Vagina (tissue), 2 donors: ENCODE measurements at places on chromosomes 3 and 15. TPM values are rescaled to one million over a fixed set of nuclear protein-coding genes. Genes with fewer than 3 reads are reported as not detected.

- no peaks in the 10 kb centered on the region for H3K4me1 ChIP-seq
- no peak overlapping the region for H3K4me3 ChIP-seq
- H3K27me3 ChIP-seq: no peaks in the 10 kb centered on the region
- no peak overlapping the region for H3K27ac ChIP-seq
- no peak for DNase-seq
- no peaks in the 10 kb centered on the region for H3K36me3 ChIP-seq
Observed at GRCh38 chr3:16871915-16872842, 12.6 kb upstream of the PLCL2 start.

The CELSR3 gene
- 2.2 TPM for total RNA-seq

- peak within 1 kb of the TSS; percentile 52 for H3K4me3 ChIP-seq
- no peaks in the 10 kb centered on the region for H3K27me3 ChIP-seq
- H3K27ac ChIP-seq: peak within 1 kb of the TSS; percentile 92
- H3K4me1 ChIP-seq: peaks cover 15% of the 10 kb centered on the region
- DNase-seq: peak; percentile 98
Observed at GRCh38 chr3:43621656-43622432, at the start of gene ANO10. TSS of gene ANO10 (minus strand) at chr3:43622011. CDS start at chr3:43605852, 16,159 bp downstream.

- no peak overlapping the region for H3K27ac ChIP-seq
Observed at GRCh38 chr3:159739166-159739565, 249.5 kb upstream of the IL12A start.

DNA sequence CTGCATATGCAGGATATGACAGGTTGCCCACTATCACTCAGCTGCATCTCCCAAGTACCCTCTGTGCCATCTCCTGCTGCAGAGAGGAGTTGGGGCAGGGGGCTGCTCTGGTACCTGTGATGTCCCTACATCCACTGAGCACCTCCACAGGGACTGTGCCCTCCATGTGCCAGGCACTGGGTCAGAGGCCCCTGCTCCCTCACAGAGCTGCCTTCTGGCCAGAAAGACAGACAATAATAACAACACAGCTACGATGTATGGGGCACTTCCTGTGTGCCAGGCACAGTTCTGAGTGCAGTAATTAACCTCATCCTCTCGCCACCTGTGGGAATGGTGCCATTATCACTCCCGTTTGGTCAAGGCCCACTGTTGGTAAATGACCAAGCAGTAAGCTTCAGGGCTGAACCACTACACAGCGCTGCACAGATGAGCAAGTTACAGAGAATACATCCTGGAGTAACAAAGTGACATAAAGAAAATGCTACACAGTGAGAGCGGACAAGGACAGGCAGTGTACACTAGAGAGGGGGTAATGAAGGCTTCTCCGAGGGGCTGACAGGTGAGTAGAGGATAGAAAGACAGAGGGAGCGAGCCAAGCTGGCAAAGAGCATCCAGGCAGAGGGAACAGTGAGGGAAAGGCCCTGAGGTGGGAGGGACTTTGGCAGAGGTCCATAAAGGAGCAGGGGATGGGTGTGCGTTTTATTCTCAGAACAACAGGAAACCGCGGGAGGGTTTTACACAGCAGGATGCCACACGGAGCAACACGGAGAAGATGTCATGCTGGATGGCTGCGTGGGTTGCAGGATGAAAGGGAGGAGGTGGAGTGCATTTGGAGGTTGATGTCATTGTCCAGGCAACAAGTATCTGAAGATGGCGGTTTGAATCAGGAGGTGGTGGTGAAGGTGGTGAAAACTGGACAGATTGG lies 13.6 kb downstream of the WNT7A start:
- no peak for DNase-seq
- no peak overlapping the region for H3K27ac ChIP-seq
- H3K36me3 ChIP-seq: no peaks in the 10 kb centered on the region
- H3K27me3 ChIP-seq: no peaks in the 10 kb centered on the region
- H3K4me1 ChIP-seq: no peaks in the 10 kb centered on the region

DNA sequence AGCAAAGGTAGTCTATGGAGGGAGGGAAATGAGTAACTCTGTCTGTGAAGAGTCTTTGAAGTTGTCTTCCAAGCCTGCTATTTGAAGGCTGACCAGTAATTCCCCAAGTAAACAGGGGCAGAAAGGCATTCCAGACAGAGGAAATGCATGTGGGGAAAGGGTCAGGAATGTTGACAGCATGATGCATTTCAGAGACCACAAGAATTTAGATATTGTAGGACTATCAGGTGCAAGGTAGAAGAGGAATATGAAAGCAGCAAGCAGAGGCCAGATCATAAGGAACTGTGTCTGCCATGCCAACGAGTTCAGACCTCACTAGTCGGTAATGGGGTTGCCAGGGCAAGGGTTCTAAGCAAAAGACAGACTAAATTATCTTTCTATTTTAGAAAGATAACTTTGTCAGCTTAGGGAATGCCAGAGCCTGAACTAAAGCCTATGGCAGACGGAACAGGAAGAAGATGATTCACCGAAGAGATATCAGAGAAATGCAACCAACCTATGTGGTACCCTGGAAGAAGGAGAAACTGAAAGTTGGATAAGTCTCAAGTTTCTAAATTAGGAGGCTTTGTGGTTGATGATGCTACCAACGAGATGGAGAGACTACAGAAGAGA lies 327.0 kb upstream of the RORA start:
- no peaks in the 10 kb centered on the region for H3K27me3 ChIP-seq
- no peak overlapping the region for H3K27ac ChIP-seq
- H3K4me3 ChIP-seq: no peak overlapping the region

- peaks cover 14% of the 10 kb centered on the region for H3K4me1 ChIP-seq
- H3K27me3 ChIP-seq: no peaks in the 10 kb centered on the region
- H3K36me3 ChIP-seq: no peaks in the 10 kb centered on the region
- peak overlapping the region; percentile 62 for H3K27ac ChIP-seq
- DNase-seq: no peak
Observed at GRCh38 chr3:149701977-149702350, 44.1 kb upstream of the WWTR1 start.

DNA sequence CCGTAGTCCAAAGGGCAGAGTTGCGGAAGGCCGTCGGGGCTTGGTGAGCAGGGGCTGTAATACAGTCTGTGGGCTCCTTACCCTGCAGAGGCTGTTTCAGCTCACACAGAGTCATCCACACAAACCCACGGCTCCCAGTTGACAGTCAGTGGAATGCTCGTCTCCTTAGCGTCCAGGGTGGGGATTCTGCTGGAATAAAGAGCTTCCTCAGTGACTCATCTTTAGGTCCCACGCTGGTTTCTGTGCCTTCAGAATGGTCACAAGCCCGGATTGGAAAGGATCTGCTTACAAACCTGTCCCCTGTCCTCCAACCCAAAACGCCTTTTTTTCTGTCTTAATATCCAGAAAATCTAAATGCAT lies 201.3 kb upstream of the TPM1 start:
- H3K36me3 ChIP-seq: no peaks in the 10 kb centered on the region
- H3K4me3 ChIP-seq: no peak overlapping the region
- no peaks in the 10 kb centered on the region for H3K4me1 ChIP-seq

- H3K4me1 ChIP-seq: peaks cover 18% of the 10 kb centered on the region
- peaks cover 2% of the 10 kb centered on the region for H3K36me3 ChIP-seq
- H3K27ac ChIP-seq: peak overlapping the region; percentile 86
- DNase-seq: no peak
Observed at GRCh38 chr3:129304146-129304961, 25.7 kb downstream of the HMCES start.

DNA sequence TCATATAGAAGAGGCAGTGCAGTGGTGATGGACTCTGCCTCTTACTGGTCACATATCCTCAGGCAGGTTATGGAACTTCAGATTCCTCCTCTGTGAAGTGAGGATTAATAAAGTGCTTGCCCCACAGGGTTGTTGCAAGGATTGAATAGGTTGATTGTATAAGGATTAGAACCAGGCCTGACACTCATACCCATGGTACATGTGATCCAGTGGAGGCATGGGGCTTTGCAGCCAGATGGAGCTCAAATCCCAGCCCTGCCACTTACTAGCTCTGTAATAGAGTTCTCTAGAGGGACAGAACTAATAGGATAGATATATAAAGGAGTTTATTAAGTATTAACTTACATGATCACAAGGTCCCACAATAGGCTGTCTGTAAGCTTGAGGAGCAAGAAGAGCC lies 184.6 kb upstream of the EIF1B start:
- H3K4me3 ChIP-seq: no peak overlapping the region
- H3K4me1 ChIP-seq: no peaks in the 10 kb centered on the region
- no peak overlapping the region for H3K27ac ChIP-seq
- H3K27me3 ChIP-seq: no peaks in the 10 kb centered on the region

- no peaks in the 10 kb centered on the region for H3K27me3 ChIP-seq
- H3K36me3 ChIP-seq: no peaks in the 10 kb centered on the region
- DNase-seq: no peak
- H3K27ac ChIP-seq: no peak overlapping the region
Observed at GRCh38 chr3:141840737-141841544, 35.5 kb upstream of the ATP1B3 start.

The CHSY1 gene
- total RNA-seq: 28.0 TPM

DNA sequence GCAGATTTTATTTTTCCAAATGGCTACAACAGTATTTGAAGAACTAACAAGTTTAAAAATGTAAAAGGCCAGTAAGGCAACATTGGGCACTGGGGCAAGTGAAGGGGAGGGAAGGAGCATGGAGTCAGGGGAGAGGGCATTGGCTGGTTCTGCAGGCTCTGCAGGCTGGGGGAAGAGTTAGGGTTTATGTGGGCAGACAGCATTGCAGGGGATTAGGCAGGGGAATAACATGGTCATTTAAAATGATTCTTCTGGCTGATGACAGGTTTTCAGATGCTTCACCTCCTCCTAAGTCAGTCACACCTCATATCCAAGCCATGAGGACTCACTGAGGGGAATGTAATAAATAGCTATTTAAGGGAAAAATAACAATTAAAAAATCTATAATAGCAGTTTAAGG lies 52.6 kb downstream of the BTD start:
- DNase-seq: no peak
- no peaks in the 10 kb centered on the region for H3K4me1 ChIP-seq
- no peaks in the 10 kb centered on the region for H3K27me3 ChIP-seq
- no peak overlapping the region for H3K4me3 ChIP-seq
- H3K27ac ChIP-seq: no peak overlapping the region

DNA sequence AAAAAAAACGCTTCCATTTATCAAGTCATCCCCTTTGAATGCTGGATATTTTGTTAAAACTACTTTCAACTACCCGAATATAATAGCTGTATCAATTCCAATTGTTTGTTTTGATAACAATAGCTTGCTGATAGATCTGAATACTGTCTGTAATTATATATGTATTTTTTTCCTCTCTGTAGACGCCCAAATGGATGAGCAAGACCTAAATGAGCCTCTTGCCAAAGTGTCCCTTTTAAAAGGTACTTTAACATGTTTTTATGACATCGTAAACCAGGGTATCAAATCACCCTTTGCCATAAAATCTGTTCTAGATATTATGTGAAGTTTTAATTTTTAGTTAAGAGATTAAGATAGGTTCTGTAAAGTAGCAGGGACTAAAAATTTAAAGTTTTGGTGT lies 111.5 kb upstream of the FLNB start:
- H3K36me3 ChIP-seq: no peaks in the 10 kb centered on the region
- H3K27ac ChIP-seq: no peak overlapping the region
- H3K27me3 ChIP-seq: no peaks in the 10 kb centered on the region
- H3K4me1 ChIP-seq: peaks cover 10% of the 10 kb centered on the region

GRCh38 chr3:73186741-73187140 lies 125.3 kb downstream of the EBLN2 start:
- no peaks in the 10 kb centered on the region for H3K36me3 ChIP-seq
- H3K27ac ChIP-seq: no peak overlapping the region
- no peaks in the 10 kb centered on the region for H3K27me3 ChIP-seq
- no peaks in the 10 kb centered on the region for H3K4me1 ChIP-seq
- no peak for DNase-seq

DNA sequence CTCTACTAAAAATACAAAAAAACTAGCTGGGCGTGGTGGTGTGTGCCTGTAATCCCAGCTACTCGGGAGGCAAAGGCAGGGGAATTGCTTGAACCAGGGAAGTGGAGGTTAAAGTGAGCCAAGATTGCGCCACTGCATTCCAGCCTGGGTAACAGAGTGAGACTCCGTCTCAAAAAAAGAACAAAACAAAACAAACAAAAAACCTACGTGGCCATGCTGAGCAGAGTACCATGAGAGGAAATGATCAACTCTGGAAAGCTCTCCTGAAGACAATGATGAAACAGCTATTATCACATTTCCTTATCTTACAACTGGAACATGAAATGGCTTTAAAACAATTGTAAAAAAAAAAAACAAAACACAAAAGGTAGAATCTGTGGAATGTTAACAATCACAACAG lies 75.2 kb downstream of the CHSY1 start:
- H3K27ac ChIP-seq: no peak overlapping the region
- DNase-seq: no peak
- H3K4me3 ChIP-seq: no peak overlapping the region
- H3K4me1 ChIP-seq: peaks cover 61% of the 10 kb centered on the region
- no peaks in the 10 kb centered on the region for H3K27me3 ChIP-seq

DNA sequence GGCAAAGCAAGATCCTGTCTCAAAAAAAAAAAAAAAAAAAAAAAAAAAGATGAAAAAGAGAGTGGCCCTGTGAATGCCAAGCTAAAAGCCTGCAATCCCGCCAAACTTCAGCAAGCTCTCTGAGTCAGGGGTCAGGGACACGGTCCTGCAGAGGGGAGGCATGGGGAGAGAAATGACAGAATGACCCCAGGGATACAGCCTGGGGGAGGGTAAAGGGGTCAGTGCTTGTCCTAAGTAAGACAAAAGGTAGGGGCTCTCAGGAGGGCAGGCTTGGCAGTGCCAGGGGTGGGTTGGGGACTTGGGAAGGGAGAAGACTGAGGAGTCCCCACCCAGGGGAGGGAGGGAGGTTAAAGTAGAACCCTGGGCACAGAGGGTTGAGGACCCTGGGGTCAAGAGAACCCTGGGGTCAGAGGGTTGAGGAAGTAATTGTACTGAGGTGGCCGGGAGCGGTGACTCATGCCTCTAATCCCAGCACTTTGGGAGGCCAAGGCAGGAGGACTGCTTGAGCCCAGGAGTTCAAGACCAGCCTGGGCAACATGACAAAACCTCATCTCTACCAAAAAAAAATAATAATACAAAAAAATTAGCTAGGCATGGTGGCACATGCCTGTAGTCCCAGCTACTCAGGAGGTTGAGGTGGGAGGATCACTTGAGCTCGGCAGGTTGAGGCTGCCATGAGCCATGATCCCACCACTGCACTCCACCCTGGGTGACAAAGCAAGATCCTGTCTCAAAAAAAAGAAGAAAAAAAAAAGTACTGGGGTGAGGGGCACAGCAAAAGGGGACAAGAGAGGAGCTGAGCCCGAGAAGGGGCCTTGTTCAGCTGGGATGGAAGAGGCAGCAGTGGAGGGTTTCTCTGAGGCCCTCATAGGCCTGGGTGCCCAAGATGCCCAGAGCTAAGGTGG lies 5.2 kb upstream of the SEMA3B start:
- H3K27ac ChIP-seq: peak overlapping the region; percentile 98
- H3K27me3 ChIP-seq: no peaks in the 10 kb centered on the region
- DNase-seq: no peak
- no peaks in the 10 kb centered on the region for H3K36me3 ChIP-seq
- H3K4me3 ChIP-seq: no peak overlapping the region

GRCh38 chr3:46948830-46949671 lies 27.5 kb downstream of the CCDC12 start:
- peak overlapping the region; percentile 77 for H3K27ac ChIP-seq
- H3K4me3 ChIP-seq: no peak overlapping the region
- H3K4me1 ChIP-seq: peaks cover 93% of the 10 kb centered on the region
- DNase-seq: no peak
- H3K36me3 ChIP-seq: no peaks in the 10 kb centered on the region
- H3K27me3 ChIP-seq: no peaks in the 10 kb centered on the region

- no peaks in the 10 kb centered on the region for H3K27me3 ChIP-seq
- H3K36me3 ChIP-seq: no peaks in the 10 kb centered on the region
- no peak overlapping the region for H3K4me3 ChIP-seq
Observed at GRCh38 chr3:20511863-20512505, 326.0 kb upstream of the SGO1 start.

The TMEM62 gene
- 86.9 TPM for total RNA-seq

- H3K4me1 ChIP-seq: peaks cover 44% of the 10 kb centered on the region
- H3K4me3 ChIP-seq: no peak overlapping the region
- H3K27me3 ChIP-seq: no peaks in the 10 kb centered on the region
- DNase-seq: no peak
- H3K36me3 ChIP-seq: no peaks in the 10 kb centered on the region
- peak overlapping the region; percentile 49 for H3K27ac ChIP-seq
Observed at GRCh38 chr3:66423791-66424190, 77.0 kb downstream of the LRIG1 start.

The JAGN1 gene
- 32.7 TPM for total RNA-seq
